ENCODE measurements at places on chromosomes 2 and 18. TPM values are rescaled to one million over a fixed set of nuclear protein-coding genes. Genes with fewer than 3 reads are reported as not detected.

The RNASEH1 gene
- total RNA-seq, result 63.5 TPM

The AQP12B gene
- total RNA-seq, result not detected

The DUSP19 gene
- total RNA-seq, result 1.5 TPM

The TWIST2 gene
- 15.9 TPM for total RNA-seq

The IGFBP5 gene
- total RNA-seq, result 43.6 TPM

The SERPINB5 gene
- 0.45 TPM for total RNA-seq

The ST8SIA3 gene
- total RNA-seq, result not detected

The TPO gene
- total RNA-seq, result not detected

All from A375 (cell line).